ENCODE measurements at places on chromosomes 6 and 20.

GRCh38 chr6:129628101-129628815, 81.7 kb downstream of the ARHGAP18 start:
- DNase-seq, result no peak

- DNase-seq, result no peak
These were observed 238.8 kb downstream of the TSHZ2 start for GRCh38 chr20:53210931-53211330.

DNA sequence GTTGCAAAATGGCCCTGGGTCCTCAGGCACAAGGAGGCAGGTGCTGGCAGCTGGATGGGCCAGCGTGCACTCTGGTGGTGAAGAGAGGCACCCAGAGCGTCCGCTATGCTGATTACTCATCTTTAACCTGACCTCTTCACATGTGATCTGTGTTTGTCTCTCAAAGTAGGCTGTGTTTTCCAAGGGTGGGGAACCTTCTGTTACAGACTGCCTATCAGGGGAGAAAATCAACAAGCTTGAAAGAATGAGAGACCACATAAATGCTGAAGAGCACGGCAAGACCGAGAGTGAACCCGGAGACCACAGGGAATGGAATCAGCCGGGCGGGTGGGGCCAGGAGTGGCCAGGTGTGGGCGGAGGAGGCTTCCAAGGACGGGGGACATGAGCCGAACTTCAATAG, 16.2 kb downstream of the BNIP5 start:
- no peak for DNase-seq

DNA sequence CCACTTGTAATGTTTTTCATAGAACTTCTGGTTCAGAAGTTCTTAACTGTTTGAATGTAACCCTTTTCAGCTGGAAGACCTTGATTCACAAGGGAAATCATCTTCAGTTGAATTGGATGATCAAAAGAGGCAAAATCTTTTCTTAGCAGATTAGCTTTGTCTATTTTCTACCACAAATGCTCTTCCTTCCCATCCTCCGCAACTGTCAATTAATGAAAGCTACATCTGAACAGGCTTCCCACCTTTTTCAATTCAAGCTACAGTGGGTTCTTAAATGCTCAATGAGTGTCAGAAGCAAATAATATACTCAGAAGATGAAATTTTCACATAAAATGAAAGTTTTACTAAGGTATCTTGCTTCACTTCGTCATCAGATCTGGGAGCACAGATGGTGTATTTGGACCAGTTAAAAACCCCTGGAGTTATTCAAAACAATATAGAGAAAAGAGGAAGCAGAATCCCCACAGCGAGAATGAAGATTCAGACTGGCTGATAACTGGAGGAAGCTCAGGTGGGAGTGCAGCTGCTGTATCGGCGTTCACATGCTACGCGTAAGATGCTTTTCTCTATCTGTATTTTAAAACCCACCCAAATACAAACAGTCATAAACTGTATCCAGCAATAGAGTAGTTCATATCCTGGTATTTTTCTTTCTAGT, 19.4 kb downstream of the QRSL1 start:
- no peak for DNase-seq

- DNase-seq, result no peak
These were observed 26.4 kb downstream of the GDAP1L1 start for GRCh38 chr20:44273231-44274215.

DNA sequence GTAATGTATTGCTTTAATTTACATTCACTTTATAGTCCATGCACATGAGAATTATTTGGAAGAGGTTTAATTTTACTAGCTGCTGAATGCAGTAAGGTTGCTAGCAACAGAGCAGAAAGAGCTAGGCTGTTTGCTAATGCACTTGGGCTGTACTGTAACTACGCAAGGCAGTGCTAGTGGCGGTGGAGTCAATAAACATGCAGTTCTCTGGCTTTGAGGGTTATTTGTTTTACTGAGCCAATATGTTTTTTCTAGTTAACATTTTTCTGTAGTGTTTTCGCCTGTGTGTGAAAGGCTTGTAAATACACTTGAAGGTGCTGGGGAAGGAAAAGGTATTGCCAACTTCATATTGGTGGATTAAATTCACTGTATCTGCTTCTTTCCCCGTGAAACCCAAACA, 112.8 kb downstream of the BTBD3 start:
- DNase-seq, result no peak

GRCh38 chr6:111874025-111874415, 768 bp upstream of the FYN start:
- peak; percentile 64 for DNase-seq

GRCh38 chr6:96926425-96926824, 1.9 kb downstream of the KLHL32 start:
- no peak for DNase-seq

- no peak for DNase-seq
These were observed 7.9 kb downstream of the OR2B3 start for GRCh38 chr6:29079203-29079602.

DNA sequence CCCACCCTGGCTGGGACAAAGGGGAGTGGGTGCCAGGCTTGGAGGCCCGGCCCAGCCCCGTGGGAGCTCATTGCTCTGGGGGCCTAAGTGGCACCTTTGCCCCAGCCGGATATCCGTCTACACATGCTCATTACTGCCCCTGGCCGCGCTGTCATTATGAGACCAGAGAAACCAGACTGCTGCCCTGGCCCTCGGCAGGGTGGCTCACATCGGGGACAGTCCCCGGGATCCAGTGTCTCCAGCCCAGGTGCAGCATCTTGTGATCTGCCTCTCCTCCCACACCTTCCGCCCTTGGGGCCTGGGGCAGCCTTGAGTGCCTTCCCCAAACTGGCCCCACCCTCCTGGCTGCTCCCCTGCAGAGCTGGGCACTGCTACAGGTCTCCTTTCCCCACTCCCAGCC, 4.9 kb downstream of the SRMS start:
- no peak for DNase-seq

DNA sequence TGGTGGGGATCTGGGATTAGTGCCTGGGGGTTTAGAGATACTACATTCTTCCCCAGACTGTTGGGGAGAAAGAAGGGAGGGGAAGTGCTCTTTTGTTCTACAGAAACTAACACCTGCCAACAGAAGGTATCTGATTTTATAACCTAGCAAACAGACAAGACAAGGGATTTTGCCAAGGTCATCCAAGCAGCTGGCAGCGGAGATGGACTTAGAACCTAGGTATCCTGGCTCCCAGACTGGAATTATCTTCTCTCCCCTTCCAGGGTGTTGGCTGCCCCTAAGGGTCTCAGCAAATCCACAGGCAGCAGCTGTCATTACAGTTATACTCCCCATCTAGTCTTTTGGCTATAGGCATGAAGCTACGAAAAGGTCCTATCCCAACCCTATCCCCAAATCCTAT, 8.4 kb downstream of the SDC4 start:
- no peak for DNase-seq

DNA sequence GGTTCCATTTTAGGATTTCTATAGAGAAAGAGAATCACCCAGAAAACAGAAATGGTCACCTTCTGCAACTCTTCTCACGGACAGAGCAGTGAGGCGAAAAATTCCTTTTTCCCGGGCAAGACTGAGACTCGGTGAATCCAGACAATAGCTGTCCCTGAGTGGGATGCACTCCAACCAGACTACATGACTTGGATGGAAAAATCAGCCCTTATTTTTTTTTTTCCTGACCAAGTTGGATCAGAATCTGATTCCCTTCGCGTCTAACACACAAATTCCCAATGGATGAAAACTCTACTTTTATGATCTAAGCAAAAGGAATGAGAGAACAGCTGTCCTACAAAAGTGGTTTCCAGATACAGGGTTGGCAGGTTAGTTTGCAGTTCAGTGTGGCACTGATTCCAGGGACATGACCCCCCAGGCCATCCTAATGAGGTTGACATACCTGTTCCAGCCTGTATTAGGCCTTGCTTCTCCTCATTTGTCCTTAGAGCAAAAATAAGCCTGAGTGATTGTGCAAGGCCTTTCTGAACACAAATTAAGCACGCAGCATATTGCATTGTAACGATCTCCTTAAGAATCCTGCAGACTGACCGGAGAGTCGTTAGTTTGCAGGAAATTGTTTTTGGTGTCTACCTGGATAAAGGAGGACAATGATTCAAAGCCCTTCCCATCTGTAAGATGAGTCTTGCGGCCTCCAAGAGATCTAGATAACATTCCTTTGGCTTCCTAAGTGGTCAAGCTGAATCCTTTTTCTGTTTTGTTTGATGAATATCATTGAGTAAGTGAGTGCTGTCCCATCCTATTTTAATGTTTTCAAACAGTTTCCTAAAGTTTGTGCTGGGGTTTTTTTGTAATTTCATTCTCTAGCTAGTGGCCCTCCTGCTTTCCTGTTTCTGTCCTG, 1.5 kb upstream of the NEDD9 start:
- DNase-seq, result no peak

DNA sequence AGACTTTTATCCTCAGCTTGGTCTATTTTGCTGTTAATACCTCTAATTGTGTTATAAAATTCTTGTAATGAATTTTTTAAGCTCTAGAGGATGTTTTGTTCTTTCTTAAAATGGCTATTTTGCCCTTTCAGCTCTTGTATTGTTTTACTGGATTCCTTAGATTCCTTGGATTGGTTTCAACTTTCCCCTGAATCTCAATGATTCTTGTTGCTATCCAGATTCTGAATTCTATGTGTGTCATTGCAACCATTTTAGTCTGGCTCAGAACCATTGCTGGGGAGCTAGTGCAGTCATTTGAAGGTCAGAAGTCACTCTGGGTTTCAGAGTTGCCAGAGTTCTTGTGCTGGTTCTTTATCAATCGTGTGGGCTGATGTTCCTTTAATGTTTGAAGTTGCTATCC, 37.1 kb downstream of the OTOR start:
- no peak for DNase-seq

DNA sequence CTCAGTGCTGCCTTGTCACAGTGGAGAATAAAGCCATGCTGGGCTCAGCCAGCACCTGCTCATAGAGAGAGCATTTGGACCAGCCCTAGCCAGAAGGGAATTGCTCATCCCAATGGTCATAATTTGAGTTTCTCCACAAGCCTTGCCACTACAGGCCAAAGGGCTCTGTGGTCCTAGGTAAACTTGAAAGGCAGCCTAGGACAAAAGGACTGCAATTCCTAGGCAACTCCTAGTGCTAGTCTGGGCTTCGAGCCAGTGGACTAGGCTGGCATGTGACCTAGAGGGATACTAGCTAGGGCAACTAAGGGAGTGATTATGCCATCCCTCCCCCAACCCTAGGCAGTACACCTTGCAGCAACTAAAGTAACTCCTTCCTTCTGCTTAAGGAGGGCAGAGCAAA, 516.2 kb downstream of the BCKDHB start:
- no peak for DNase-seq

- DNase-seq, result no peak
These were observed 177.0 kb downstream of the TTLL2 start for GRCh38 chr6:167501831-167502385.

GRCh38 chr6:78868116-78868515, 765 bp downstream of the IRAK1BP1 start:
- DNase-seq, result no peak

DNA sequence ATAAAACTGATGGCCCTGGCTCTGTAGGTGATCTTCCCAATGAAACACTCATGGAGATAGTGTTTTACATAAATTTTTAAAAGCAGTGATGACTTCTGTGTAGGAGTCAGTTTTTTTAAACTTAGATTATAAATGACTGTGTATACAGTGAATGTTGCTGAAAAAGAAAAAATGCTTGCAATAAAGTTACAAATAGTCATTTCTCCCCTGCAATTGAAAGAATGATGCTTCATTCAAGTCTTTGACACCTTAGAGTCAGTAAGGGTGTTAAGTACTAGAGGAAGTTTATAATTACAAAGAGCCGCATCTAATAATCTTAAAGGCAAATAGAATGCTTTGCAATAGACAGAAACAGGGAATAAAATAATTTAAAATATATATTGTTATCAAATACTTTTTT, 27.6 kb downstream of the ZNF292 start:
- no peak for DNase-seq

DNA sequence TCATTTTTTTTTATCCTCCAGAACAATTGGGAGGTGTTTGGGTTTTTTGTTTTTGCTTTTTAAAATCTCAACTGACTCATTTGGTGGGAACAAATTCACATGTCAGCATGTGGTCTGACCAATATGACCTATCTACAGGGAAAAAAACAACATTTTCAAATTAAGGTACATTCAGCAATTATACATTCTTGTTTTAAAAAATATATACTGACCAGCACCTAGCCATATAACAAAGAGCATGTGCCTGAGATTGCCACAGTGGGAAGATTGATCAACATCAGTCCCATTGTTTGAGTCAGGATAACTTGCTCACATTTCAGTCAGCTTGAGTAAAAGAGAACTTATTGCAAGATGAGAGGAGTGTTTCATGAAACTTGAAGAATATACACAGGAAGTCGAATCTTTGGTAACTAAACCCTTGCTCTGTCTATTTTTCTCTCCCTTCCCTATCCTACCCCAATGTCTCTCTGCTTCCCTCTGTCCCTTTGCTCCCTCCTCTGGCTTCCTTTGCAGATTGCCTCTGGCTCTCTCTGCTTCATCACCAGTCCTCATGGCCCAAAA, 163.2 kb upstream of the TAB2 start:
- DNase-seq, result peak; percentile 43

GRCh38 chr6:9647071-9647445, 767.8 kb downstream of the TFAP2A start:
- no peak for DNase-seq

GRCh38 chr6:39381550-39382140, 59.1 kb upstream of the KCNK16 start:
- DNase-seq, result no peak

- no peak for DNase-seq
These were observed 704.8 kb upstream of the SLC35B3 start for GRCh38 chr6:9140172-9140571.

DNA sequence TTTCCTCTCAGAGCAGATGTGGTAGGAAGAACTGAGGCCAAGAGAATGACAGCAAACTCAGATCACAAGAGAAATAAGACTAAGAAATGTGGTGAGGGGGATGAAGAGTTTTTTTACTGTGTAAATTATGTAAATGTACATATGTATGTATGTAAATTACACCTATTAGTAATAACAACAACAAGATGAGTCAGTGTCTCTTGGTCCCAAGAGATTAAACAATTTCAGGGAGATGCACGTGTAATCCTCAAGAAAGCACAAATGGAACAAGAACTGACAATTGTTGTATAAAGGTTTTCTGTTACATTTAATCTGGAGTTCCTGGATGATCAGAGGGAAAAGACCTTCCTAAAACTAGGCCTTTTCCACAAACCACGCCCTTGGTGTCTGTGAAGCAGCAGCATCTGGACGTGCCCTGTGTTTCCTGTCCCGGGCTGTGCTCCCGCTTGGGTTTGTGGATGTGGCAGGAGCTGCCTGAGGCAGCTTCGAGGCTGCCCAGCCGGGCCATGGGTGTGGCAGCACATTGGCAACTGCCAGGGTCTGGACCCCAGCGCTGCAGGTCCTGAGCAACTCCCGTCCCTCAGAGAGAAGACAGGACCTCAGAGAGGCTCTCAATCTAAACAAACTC, 994 bp downstream of the CLDN20 start:
- no peak for DNase-seq

GRCh38 chr6:151021896-151022295, 156.4 kb downstream of the MTHFD1L start:
- no peak for DNase-seq

- DNase-seq, result no peak
These were observed 7.1 kb upstream of the DUSP22 start for GRCh38 chr6:285030-285771.

- peak; percentile 67 for DNase-seq
These were observed 2.4 kb upstream of the MCM3 start for GRCh38 chr6:52286798-52287432.

GRCh38 chr20:32963176-32963575, 41.1 kb downstream of the SUN5 start:
- DNase-seq, result no peak
